ENCODE measurements at places on chromosomes 3 and 15.

DNA sequence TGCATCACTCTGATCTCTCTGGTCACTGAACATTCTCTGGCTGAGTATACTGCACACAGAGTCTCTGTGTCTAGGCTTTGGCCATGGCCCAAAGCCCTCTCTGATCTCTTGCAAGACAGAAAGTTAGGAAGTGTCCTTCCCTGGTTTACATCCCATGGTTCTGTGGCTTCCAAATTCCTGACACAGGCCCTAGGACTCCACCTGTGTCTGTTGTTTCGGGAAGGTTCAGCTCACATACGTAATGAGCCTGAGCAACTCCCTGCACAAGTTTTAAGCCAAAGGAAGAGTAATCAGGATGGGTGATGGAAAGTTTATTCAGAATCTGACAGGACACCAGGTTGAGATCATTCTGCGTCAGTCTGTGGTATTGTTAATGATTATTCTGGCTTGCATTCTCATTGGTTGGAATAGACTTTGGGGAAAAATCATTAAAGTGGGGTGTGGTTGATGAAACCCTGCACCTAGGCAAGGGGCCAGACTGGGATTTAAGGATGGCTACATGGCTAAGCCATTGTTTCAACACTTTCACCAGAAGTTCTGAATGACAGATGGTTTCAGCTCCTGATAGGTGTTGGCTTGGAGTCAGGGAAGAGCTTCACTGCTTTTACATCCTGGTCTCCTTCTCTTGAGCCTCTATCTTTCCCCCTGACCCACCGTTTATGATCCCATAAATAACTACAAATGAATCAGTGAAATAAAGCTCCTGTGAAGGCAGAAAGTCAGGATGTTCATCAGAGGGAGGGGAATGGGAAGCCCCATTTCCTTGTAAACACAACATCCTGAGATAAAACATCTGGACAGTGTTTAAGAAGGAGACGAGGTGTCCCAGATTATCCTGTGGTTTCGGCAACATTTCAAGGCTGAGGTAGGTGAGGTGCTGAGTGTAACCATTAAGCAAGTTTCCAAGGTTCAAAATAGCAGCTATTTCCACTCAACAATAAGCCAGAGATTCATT, 14.1 kb downstream of the LCMT2 start:
- no peak for DNase-seq

DNA sequence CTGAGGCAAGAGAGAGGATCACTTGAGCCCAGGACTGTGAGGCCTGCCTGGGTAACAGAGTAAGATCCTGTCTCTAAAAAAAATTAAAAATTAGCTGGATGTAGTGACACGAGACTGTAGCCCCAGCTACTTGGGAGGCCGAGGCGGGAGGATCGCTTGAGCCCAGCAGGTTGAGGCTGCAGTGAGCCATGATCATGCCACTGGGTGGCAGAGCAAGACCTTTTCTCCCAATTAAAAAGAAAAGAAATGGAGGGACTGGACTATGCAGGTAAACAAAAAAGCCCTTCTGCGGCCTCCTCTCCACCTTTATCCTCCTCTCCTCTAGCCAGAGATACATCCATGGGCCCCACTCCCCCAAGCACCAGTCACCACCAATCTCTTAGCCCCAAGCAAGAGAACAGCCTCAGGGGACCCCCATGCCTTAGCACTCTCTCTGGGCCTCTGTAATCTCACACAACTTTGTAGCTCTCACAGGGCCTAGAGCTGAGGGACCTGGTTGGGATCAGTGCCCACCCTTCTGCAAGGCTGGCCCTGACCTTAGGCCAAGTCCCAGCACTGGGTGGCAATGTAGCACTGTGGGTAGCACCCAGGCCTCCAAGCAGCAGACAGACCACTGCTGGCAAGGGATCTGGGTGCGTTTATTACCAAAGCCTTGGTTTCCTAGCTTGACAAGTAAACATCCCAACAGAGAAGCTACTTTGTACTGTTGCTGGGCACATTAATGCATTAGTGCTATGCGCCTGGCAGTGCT, 43.4 kb downstream of the FAM174B start:
- no peak for DNase-seq

GRCh38 chr15:43941555-43941954, 114.8 kb downstream of the WDR76 start:
- no peak for DNase-seq

DNA sequence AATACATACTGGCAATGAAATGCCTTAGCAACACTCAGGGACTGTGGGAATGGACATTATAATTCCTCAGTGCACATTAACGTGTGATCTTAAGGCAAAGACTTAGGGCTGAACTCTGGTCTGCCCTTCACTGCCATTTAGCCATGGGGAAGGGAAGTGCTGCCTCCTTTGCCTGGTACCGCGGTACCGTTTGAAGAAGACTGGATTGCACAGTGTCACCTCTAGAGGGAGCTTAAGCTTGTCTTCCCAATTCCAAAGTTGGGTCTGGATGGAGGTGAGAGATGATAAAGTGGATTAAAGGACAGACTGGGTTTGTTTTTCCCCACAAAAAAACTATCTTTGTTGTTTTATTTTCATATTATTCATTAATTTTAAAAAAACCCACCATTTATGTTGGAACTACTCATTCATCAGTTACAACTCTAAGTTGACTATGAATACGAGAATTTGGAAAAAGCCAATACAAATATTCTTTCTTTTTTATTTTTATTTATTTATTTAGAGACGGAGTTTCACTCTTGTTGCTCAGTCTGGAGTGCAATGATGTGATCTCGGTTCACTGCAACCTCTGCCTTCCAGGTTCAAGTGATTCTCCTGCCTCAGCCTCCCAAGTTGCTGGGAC, 60.0 kb upstream of the SYN2 start:
- DNase-seq: no peak
